Bronchial smooth muscle cell (primary cell): ENCODE measurements at places on chromosomes 6 and 20. TPM values are rescaled to one million over a fixed set of nuclear protein-coding genes. Genes with fewer than 3 reads are reported as not detected.

Gene HLA-DPA1
- total RNA-seq, result 2.4 TPM in 1 of 2 replicates, not detected in the other

Gene CRIP3
- 0.77 TPM in 1 of 2 replicates, not detected in the other for total RNA-seq

Gene EEF1A2
- total RNA-seq, result 0.43 and 0.79 TPM in 2 replicates

Gene SPDEF
- total RNA-seq, result not detected in 2 replicates

Gene TDRD6
- 0.26 and 0.32 TPM in 2 replicates for total RNA-seq

Gene ALDH5A1
- total RNA-seq, result 0.09 and 0.16 TPM in 2 replicates

Gene AVP
- total RNA-seq, result not detected in 2 replicates

Gene AGER
- 0.16 and 0.17 TPM in 2 replicates for total RNA-seq

Gene ZFAND3
- 20.6 and 33.6 TPM in 2 replicates for total RNA-seq

Gene NR2E1
- total RNA-seq, result not detected in 2 replicates

Gene TRAPPC3L
- total RNA-seq, result 0.09 and 0.16 TPM in 2 replicates

Gene MLIP
- 0.32 TPM in 1 of 2 replicates, not detected in the other for total RNA-seq

Gene MUCL3
- not detected in 2 replicates for total RNA-seq

Gene PCK1
- not detected in 2 replicates for total RNA-seq

Gene SLC22A1
- total RNA-seq, result 0.60 and 1.1 TPM in 2 replicates

Gene HTR1E
- total RNA-seq, result not detected in 2 replicates

Gene PDE10A
- total RNA-seq, result 1.3 and 6.8 TPM in 2 replicates

Gene EDEM2
- 79.8 and 155 TPM in 2 replicates for total RNA-seq

Gene GNRH2
- total RNA-seq, result 0.26 and 0.32 TPM in 2 replicates

Gene MAP3K7
- total RNA-seq, result 19.2 and 25.7 TPM in 2 replicates

Gene DOK5
- 21.8 and 26.8 TPM in 2 replicates for total RNA-seq

Gene NOX3
- total RNA-seq, result not detected in 2 replicates

Gene GPSM3
- total RNA-seq, result 0.17 and 0.95 TPM in 2 replicates

Gene IDH3B
- total RNA-seq, result 119 and 139 TPM in 2 replicates

Gene SNAP25
- 4.5 and 13.6 TPM in 2 replicates for total RNA-seq

Gene MAFB
- total RNA-seq, result 0.32 and 1.1 TPM in 2 replicates

Gene WFDC2
- not detected in 2 replicates for total RNA-seq

Gene LY6G6C
- not detected in 2 replicates for total RNA-seq

Gene MATN4
- total RNA-seq, result 0.17 TPM in 1 of 2 replicates, not detected in the other

Gene TP53TG5
- total RNA-seq, result 0.09 TPM in 1 of 2 replicates, not detected in the other

Gene TMEM244
- total RNA-seq, result 0.47 and 0.52 TPM in 2 replicates

Gene ARMH2
- not detected in 2 replicates for total RNA-seq
